ENCODE measurements at places on chromosomes 16 and 17.

DNA sequence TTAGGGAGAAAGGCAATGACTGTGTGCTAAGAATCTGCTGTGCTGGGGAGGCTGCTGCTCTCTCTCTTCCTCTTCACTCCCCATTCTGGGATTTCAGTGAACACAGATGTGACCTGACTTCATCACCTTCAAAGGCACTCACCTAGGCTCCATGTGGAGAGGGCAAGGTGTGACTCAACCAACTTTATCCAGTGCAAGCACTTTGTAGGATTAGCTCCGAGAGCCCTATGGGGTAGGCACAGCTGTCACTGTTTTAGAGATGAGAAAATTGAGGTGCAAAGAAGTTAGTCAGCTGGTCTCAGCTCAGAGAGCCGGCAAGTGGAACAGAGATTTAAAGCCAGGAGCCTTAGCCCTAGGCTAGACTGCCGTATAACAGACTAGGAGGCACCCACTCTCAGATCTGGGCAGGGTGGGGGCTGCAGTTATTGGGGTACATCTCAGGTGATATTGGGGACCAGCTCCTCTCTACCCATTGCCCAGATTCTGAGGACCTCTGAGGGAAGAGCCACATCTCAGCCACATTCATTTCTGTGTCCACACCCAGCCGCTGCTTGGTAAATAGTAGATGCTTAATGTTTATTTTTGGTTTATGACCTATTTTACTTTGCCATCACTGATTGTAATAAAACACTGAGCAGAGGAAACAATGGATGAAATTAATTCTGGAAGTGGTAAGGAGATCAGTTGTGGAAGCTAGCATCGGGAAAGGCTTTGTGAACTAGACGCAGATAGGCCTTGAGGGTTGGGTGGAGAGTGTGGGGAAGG is 138.8 kb downstream of the CCDC182 start:
- DNase-seq, result no peak

DNA sequence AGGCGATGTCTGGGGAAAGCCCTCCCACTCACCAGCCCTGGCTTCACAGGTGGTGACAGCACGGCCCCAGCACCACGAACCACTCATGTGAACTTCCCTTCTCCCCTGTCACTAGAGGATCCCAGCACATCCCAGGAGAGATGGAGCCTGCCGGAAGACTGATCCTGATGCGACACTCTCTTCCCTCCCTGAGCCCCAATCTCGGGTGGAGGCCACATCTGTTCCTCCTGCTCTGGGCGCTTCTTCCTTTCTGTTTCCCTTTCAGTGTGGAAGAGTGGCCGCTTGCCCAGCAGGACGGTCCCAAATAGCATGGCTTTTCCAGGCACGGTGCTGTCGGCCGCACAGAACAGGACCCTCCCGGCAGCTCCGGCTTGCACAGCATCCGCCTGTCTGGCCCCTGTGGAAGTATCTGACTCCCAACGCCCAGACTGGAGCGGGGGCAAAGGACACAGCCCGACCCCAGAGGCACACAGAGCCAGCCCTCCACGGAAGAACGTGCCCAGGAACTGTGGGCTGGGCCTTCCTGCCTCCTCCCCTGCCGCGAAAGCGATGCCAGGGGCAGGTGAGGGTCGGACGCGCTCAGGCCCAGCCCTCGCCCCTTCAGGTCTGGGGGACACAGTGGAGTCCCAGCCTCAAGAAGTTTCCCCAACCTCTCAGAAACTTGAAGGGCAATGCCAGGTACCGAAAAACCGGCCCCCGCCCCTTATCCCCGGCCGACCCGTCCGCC is 37.6 kb downstream of the CBFA2T3 start:
- no peak for DNase-seq

- DNase-seq, result no peak
Observed at GRCh38 chr16:82016964-82017363, 5.7 kb upstream of the SDR42E1 start.

DNA sequence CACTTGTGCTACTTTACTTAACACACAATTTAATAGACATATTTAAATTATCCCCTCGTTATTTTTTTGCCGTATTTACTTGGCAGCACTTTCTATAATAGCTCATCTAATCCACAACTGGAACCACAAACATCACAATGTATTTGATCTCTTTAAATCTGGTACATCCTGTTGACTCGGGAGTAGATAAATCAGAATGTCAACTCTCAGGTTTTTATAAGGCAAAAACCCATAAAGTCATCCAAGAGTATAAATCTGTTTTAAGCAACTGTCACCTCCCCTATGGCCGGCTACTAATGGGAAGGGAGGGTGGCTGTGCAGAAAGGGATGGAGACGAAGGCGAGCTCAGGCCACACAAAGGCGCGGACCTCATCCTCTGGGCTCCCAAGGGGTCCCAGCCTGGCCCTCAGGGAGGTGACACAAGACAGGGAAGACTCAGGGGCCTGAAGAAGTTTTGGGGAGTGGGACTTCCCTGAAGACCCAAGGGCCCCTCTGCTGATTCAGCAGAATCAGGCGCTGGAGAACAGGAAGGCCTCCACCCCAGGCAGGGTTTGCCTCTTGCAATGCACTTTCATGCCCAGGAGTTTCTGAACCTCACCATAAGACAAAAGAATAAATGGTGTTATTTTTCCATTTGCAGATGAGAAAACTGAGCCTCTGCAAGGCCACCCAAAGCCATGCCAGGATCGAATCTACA is 122.5 kb downstream of the ZNF423 start:
- no peak for DNase-seq

DNA sequence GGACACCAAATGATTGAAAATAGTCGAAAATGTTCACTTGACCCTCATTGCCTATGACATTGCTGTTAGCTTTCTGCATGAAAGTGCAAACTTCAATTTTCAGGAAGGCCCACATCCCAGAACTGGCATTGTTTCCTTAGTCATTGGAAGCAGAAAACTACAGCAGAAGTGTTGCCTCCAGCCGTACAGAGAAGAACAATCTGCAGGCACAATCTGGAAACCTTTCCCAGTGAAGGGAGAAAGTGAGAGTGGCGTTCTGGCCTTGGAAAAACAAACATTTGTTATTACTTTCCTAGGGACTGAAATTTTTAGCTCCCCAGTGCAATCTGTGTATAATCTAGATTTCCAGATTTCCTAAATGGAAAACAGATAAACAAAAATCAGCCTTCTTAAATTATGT is 529.5 kb upstream of the RBFOX1 start:
- no peak for DNase-seq

DNA sequence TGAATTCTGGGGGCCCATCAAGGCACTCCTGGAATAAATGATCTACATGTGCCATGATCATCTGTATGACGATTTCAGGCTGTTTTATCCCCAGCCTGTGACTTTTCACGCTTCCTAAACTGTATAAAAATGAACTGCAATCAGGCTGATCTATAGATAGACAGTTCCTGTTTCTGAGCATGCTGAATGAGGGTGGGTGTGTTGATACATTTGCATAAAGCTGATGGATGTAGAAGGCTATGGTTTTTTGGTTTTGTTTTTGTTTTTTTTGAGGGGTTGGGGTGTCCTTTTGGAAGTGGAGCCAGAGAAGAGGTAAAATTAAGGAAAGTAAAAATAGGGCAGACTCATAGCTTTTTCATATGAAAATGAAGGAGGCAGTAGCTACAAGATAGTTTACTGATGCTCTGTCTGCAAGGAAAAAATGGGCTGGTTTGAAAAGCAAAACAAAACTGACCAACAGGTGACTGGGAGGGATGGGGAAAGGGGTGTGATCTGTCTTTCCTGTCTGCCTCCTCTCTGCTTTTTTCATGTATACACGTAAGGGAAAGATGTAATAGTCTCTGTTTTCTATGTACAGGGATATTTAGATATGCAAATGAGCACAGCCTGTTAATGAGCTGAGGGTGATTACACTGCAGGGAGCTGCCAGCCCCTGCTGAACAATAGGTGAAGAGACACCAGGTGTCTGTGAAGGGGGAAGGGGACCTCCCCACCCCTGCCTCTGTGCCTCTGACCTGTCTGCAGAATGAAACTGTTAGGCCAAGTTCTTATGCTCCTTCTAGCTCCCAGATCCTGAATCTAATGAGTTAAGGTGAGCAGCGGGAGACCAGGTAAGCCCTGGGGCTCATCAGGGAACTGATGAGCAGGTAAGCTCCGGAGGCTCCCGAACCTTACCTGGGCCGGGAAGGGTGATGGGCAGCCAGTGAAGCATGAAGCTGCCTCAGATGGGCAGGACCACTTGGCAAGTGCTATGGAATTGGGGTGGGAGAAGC is 46.6 kb upstream of the LYRM9 start:
- DNase-seq, result no peak

GRCh38 chr16:85611444-85612190 is 1.5 kb upstream of the GSE1 start:
- DNase-seq, result no peak

GRCh38 chr17:64783031-64783461 is 120.9 kb upstream of the SMURF2 start:
- no peak for DNase-seq

- no peak for DNase-seq
Observed at GRCh38 chr17:71592431-71592830, 528.4 kb upstream of the SOX9 start.

DNA sequence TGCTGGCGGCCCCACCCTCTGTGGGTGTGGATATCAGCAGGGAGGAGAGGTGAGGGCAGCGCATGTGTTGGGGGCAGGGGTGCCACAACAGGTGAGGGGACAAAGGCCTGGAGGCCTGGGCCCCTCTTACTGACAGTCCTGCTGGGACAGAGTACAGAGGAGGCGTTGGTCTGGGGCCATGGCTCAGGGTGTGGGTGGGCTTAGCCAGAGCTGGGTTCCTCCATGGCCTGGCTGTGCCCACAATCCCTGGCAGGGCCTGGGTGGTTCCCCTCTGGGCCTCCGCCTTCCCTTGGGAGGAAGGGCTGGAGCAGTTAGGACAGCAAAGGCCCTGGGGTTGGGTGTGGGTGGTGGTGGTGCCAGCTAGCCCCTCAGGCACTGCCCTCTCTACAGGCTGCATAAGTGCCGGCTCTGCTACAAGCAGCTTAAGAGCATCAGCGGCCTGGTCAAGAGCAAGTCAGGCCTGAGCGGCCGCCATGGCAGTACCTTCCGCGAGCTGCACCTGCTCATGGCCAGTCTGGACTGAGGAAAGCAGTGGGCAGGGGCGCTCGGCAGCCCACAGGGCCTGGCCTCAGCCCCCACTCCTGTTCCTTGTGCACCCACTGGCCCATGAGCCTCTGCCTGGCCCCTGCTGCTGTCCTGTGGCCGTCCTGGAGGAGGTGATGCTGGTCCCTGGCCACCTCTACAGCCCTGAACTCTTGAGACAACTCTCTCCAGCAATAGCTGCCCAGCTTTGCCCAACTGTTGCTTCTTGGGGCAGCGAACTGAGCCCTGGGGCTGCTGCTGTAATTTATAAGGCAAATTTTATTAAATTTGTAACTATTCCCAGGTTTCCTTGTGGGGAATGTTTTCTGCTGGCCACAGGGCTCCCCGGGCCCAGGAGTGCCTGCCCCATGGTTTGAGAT is 21.1 kb downstream of the KATNB1 start:
- no peak for DNase-seq

DNA sequence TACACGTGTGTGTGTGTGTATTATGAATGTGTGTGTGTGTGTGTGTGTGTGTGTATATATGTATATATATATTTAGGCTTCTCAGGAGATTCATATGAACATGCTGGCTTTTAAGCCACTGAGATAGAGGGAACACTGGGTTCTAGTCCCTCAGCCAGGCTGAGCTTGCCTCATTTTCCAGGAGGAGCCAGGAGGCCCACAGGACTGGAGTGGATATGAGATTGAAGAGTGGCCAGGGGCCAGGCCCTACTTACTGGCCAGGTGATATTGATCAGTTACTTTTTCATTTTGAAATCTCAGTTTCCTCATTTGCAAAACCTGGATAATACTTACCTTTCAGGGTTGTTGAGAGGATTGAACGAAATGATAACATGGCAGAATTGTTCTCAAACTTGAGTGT is 5.8 kb downstream of the PCTP start:
- DNase-seq, result no peak

GRCh38 chr16:85515830-85516397 is 97.2 kb upstream of the GSE1 start:
- no peak for DNase-seq

GRCh38 chr16:67169642-67170167 is 633 bp upstream of the NOL3 start:
- no peak for DNase-seq

- DNase-seq, result no peak
Observed at GRCh38 chr17:81090361-81091136, 55.6 kb downstream of the BAIAP2 start.

- no peak for DNase-seq
Observed at GRCh38 chr17:58285422-58285810, 4.7 kb upstream of the MPO start.

- DNase-seq, result peak; percentile 45
Observed at GRCh38 chr17:65027305-65027704, 29.2 kb downstream of the GNA13 start.

GRCh38 chr16:50600582-50601283 is 52.5 kb downstream of the NKD1 start:
- no peak for DNase-seq

GRCh38 chr17:2222901-2223616 is 80.5 kb downstream of the SMG6 start:
- no peak for DNase-seq

- no peak for DNase-seq
Observed at GRCh38 chr17:61503961-61504360, 51.7 kb downstream of the TBX4 start.

GRCh38 chr17:75472119-75472518 is 15.7 kb downstream of the TMEM94 start:
- no peak for DNase-seq

GRCh38 chr17:74959826-74960515 is 12.6 kb downstream of the HID1 start:
- DNase-seq, result no peak

GRCh38 chr16:9003322-9003721 is 39.6 kb upstream of the USP7 start:
- no peak for DNase-seq
